ENCODE measurements at places on chromosomes 5 and 9.

GRCh38 chr5:59547731-59548130 is 345.8 kb downstream of the PDE4D start:
- no peak for DNase-seq

DNA sequence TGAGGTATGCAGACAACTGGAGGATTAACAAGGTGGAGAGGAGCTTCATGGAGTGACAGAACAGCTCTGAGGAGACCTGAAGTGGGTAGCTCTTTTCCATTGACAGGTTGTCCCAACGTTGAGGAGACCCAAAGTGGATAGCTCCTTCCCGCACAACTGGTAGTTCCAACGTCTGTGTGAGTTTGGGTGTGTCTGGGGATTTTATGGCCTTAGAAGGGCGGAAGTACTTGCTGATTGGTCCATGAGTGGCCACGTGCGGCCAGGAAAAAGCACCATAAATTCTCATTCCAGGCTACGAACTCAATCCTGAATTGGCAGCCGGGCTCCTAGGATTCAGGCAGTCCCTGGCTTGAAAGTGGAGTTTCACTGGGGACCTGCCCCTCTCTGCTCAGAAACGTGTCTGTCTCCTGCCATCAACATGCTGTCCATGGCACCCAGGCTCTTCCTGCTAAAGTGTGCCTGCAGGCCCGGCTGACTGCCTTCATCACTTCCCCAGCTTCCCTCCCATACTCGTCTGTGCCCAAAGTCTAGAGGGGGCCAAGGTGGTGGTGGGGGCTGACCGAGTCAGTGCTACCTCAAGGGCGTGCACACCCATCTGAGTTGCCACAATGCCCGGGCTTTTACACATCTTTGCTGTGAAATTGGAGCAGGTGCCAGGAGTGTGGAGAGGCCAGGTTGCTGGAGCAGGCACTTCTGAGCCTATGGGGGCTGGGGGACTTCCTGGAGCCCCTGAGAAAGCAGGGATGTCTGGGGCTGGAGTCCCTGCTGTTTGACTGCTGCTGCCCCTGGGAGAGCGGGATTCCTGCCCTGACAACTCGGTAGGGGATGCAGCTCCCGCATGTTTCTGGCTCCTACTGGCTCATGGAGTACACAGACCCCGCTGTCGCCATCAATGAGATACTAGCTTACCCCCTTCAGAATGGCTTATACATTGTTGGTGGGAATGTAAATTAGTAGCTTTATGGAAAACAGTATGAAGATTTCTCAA is 2034.6 kb upstream of the ACO1 start:
- no peak for DNase-seq

- DNase-seq, result no peak
Observed at GRCh38 chr9:34426347-34427074, 31.9 kb downstream of the FAM219A start.

DNA sequence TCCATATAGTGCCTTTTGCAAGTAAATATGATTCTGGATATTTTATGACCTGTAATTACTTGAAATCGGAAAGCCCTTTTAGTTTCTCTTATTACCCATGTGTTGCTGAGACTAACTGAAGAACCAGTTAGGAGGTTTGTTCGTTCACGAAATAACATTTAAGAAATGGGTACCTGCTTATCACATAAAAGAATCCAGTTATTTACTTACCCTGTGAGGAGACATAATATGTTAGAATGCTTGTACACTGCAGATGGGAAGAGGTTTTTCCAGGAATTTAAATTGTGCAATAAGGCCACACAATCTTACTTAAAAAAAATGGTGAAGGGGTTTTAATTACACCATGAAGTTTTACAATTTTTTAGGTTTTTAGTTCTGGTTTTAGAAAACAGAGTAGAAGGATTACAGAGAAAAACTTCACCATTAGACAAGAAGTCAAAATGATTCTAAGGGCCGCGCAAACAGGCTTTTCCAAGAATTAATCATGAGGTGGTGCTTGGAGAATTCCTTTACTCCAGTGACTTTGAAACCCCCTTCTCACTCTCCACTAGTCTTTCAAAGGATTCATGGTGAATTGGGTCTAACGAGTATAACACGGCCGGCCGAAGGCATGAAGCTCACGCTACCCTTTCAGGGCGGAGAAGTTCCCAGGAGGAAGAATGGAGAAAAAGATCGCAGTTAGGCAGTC is 1.1 kb upstream of the PTGER4 start:
- DNase-seq, result no peak

DNA sequence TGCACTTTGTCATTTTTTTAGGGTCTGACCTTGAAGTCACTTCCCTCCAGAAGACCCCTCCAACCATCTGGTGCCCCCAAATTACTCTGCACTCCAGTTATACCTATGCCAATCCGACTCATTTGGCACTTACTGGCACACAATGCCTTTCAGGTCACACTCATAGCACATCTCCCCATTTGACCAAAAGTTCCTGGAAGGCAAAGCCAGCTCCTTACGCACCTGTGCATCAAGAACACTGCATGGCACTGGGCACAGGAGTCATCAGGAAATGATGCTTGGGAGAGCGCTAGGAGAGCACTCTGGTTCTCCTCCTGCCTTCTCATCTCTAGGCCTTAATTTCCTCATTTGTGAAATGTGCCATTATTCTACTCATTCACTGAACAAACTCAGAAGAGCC is 2.9 kb downstream of the TNIP1 start:
- no peak for DNase-seq

DNA sequence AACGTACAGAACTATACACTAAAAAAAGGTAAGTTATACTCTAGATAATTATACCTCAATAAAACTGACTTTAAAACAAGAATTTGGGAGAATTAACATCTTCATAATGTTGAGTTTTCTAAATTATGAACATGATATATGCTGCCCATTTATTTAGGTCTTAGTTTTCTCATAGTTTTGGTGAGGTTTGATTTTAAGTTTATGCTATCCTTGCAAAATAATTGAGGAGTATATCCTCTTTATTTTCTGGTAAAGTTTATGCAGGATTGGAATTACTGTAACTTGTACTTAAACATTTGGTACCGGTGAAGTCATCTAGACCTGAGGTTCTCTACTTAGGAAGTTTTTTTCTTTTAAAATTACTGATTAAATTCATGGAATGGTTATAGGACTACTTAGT is 38.9 kb upstream of the RNU6ATAC start:
- no peak for DNase-seq
